Stimulated activated CD4-positive, alpha-beta T cell treated with anti-CD3 and anti-CD28 coated beads, TNF-alpha, amount 100 ng/mL, for 1 hour (primary cell): ENCODE measurements at places on chromosomes 6 and 20.

DNA sequence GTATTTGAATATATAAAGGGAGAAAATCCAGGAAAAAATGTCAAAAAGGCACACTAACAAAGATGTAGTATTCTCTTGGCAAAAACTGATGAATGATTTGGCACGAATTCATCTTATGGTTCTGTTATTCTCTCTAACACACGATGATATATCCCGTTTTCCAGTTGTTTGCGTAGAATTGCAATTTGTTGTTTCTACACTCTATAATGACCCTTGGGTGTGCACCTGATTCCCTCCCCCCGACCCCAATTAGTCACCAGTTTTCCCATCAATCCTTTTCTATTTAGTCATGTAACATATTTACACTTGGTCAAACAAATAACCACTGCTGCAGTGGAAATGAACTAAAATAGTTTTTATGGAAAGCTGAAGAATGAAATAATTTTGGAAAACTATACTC lies 1.5 kb upstream of the ARID1B start:
- DNase-seq: no peak

- DNase-seq: no peak
Measured at GRCh38 chr20:59809630-59810448, 123.6 kb downstream of the SYCP2 start.

DNA sequence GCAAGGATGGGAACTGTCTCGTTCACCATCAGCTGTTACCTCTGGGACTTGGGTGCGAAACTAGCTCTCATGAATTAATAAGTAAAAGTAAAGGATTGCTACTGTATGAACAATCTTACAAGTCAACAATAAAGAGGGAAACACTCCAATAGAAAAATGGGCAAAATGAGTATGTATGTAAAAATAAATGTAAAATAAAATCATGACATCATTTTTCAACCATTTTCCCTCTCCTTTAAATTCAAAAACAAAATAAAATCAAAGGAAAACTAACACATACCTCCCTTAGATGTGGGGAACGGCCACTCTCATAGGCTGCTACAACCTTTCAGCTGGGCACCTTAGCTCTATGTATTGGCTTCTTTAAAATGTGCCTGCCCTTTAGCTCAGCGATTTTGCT lies 389.7 kb upstream of the ARID1B start:
- no peak for DNase-seq

DNA sequence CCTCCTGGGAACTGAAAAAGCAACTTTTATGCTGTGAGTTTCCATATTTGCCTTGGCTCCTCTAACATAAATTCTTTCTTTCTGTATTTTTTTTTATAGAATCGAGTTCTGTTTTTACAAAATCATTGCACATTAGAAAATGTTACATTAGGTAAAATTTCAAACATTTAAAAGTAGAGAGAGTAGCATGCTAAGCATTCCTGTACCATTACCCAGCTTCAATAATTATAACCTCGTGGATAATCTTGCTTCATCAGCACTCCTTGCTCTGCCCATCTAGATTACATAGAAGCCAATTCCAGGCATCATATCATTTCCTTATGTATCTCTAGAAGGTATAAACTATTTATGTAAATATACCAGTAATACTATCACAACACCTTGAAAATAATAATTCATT lies 15.4 kb upstream of the FBXO30 start:
- DNase-seq: no peak

GRCh38 chr6:70524721-70525286 lies 41.9 kb upstream of the SDHAF4 start:
- no peak for DNase-seq

- DNase-seq: no peak
Measured at GRCh38 chr6:52155791-52156576, 30.2 kb upstream of the IL17A start.

DNA sequence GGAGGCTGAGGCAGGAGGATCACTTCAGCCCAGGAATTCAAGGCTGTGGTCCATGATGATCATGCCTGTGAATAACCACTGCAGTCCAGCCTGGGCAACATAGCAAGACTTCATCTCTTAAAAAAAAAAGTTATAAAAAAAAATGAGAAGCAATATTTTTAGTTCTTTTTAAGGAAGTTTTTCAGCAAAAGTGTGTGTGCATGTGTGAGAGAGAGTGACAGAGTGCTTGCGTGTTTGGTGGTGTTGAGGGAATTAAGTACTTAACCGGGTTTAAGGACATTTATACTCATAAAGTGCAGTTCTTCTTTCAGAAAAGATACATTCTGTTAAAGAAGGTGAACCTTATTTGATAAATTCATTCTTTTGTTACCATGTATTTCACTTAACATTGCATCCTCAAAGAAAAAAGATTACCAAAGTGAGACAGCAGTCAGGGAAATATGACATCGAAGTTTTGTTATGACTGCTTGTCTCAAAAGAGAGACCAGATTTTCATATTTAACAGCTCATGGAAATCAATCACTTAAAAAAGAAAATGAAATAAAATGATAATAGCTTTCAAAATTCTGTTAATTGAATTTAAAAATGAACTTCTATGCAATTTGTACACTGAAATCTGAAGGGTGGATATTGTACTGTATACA lies 254.7 kb downstream of the ARHGAP18 start:
- DNase-seq: no peak

- DNase-seq: no peak
Measured at GRCh38 chr6:170284126-170284773, 6.6 kb downstream of the DLL1 start.

DNA sequence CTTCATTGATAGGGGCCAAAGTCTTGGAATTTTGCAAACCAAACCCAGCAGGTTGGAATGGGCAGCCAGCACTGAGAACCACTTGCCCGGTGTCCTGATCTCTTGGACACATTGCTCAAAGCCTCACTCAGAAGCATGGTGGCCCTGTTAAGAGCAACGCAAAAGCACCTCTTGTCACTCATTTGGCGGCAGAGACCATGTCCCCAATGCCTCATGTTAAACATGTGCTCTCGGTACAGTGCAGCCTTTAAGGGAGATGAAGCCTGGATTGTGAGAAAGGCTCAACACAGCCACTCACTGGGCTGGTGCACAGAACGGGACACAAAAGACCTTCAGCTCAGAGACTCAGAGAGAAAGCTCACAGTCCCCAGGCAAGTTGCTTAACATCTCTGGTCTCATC lies 298.4 kb upstream of the PRDM1 start:
- DNase-seq: no peak

DNA sequence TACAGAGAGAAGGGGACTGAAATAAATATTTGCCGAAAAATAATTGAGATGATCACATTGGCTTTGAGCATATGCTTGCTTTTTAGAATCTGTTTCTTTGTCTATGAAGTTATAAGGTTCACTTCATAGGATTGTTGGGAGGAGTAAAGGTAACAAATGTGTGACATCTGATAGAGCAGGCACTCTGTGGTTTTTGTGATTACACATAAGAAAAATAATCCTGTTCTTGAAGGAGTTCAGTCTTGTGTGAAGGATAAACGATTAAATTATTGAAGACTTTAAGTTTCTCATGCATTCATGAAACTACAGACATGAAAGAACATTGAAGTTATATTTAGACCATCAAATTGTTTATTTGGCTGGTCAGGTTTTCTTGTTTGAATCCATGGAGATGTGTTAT lies 45.0 kb downstream of the QKI start:
- DNase-seq: no peak

DNA sequence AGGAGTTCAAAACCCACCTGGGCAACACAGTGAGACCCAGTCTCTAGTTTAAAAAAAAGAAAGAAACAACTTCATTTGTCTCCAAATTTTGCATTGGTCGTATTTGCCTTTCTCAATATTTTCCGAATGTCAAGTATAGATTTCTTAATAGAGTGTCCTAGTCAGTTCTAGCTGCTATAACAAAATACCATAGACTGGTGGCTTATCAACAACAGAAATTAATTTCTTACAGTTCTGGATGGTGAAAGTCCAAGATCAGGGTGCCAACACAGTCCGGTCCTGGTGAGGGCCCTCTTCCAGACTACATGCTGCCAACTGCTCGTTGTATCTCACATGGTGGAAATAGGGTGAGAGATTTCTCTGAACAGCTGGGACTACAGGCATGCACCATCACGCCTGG lies 34.0 kb downstream of the NQO2 start:
- no peak for DNase-seq

- DNase-seq: no peak
Measured at GRCh38 chr20:16514140-16514539, 59.1 kb downstream of the KIF16B start.

DNA sequence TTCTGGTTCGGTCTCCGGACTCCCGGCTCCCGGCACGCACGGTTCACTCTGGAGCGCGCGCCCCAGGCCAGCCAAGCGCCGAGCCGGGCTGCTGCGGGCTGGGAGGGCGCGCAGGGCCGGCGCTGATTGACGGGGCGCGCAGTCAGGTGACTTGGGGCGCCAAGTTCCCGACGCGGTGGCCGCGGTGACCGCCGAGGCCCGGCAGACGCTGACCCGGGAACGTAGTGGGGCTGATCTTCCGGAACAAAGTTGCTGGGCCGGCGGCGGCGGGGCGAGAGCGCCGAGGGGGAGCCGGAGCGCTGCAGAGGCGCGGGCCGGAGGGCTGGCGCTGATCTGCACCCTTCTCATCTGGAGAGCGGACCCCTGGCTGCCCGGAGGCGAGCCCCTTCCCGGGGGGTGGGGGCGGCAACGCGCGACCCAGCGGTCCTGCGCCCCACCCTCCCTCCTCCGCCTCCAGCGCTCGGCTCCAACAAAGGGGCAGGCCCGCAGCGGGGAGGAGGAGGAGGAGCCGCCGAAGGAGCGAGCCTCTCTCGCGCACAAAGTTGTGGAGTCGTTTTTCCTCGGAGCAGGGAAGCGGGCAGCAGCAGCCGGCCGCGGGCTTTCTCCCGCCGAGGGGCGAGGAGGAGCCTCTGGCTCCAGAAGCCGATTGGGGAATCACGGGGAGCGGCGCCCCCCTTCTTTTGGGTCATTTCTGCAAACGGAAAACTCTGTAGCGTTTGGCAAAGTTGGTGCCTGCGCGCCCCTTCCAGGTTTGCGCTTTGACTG lies at the start of gene UTRN:
UTRN (plus strand) TSS at position 553 of the 765 bp plus-strand sequence. CDS start 6,494 bp downstream, outside the sequence.
- DNase-seq: peak; percentile 29

DNA sequence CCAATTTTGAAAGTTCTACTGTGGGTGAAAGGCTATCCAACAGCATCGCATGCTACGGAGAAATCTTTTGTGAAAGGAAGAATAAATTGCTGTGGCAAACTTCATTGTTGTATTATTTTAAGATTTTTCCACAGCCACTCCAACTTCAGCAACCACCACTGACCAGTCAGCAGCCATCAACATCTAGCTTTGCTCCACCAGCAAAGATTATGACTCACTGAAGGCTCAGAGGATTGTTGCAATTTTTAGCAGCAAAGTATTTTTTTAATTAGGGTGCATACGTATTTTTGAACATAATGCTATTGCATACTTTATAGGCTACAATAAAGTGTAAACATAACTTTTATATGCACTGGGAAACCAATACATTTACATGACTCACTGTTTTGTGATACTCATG lies 493.5 kb downstream of the TFAP2A start:
- DNase-seq: no peak

- no peak for DNase-seq
Measured at GRCh38 chr6:83589076-83589475, 76.7 kb downstream of the PRSS35 start.

GRCh38 chr20:12055161-12055560 lies 137.5 kb downstream of the BTBD3 start:
- DNase-seq: no peak
